Activated CD4-positive, alpha-beta memory T cell treated with anti-CD3 and anti-CD28 coated beads for 36 hours (primary cell): ENCODE measurements at places on chromosomes 3 and 15. TPM values are rescaled to one million over a fixed set of nuclear protein-coding genes. Genes with fewer than 3 reads are reported as not detected.

MESP2 gene
- not detected for total RNA-seq

KCNMB2 gene
- total RNA-seq, result not detected

CSPG5 gene
- 0.29 TPM for total RNA-seq

LRRC34 gene
- 2.9 TPM for total RNA-seq

CFAP100 gene
- not detected for total RNA-seq

KLHL40 gene
- not detected for total RNA-seq

TM4SF4 gene
- total RNA-seq, result not detected

BNIP2 gene
- 55.2 TPM for total RNA-seq

GOLGA8H gene
- total RNA-seq, result not detected

MLH1 gene
- total RNA-seq, result 102 TPM

PRTG gene
- total RNA-seq, result not detected

TUBGCP5 gene
- 15.3 TPM for total RNA-seq

ASB14 gene
- total RNA-seq, result not detected

IL17RE gene
- total RNA-seq, result 1.8 TPM

CCDC32 gene
- 28.6 TPM for total RNA-seq

- DNase-seq, result no peak
Observed at GRCh38 chr3:13693441-13693840, 144.5 kb downstream of the FBLN2 start.

DNA sequence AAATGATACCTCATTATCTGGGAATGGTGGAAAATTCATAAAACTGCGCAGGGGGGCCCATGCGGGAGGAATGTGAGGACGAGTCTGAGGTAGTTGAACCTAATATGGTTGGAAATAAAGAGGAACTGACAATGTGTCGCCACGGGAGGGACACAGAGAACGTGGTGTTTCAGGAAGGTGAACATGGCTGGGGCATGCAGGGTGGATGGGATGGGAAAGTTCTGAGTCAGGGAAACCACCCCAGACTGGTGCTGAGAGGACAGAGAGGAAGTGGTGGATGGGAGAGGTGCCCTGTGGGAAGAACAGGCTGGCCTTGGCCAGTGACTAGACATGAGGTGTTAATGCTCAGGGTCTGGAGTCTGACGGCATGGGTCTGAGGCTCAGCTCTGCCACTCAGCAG lies 137.1 kb upstream of the WNT5A start:
- no peak for DNase-seq

GRCh38 chr3:18445401-18446148 lies 20.4 kb upstream of the SATB1 start:
- DNase-seq, result peak; percentile 80

- no peak for DNase-seq
Observed at GRCh38 chr15:87528873-87529272, 727.7 kb downstream of the NTRK3 start.

DNA sequence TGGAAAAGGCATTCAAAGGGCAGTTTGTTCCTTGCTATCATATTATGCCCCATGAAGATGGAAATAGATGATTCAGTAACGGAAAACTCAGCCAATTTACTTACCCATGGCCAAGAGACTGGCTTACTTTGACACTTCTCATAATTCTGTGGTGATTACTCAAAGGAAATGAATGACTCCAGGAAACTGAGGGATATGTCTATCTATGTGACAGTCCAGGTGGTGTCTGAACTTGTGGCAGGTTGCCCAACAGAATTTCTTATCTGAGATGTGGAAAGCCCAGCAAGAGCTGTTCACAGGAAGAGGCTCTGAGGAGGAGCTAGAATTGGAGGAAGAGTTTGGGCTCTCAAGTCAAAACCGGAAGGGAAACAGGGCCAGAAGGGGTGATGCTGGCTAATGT lies 91.2 kb downstream of the KCNAB1 start:
- DNase-seq, result no peak

- DNase-seq, result no peak
Observed at GRCh38 chr15:71790081-71790480, 20.3 kb upstream of the NR2E3 start.

DNA sequence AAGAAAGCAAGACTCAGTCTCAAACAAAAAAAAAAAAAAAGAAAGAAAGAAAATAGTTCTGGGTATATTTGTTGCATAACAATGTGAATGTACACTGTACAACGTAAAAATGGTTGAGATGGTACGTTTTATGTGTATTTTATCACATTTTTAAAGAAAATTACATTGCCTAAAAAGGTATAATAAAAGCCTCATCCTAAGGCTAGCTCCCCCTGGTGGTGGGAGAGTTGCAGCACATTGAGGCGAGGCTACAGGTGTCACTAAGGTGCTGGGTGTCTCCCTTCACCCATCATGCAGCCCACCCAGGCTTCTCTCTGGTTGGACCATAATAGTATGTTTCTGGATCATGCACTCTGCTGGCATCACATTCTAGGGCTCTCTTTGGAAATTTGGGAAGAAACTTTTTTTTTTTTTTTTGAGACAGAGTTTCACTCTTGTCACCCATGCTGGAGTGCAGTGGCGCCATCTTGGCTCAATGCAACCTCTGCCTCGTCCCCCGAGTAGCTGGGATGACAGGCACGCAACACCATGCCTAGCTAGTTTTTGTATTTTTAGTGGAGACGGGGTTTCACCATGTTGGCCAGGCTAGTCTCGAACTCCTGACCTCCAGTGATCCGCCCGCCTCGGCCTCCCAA lies 12.4 kb upstream of the RAB11A start:
- DNase-seq, result peak; percentile 85

GRCh38 chr3:197956626-197956988 lies 3.4 kb upstream of the LMLN start:
- no peak for DNase-seq

DNA sequence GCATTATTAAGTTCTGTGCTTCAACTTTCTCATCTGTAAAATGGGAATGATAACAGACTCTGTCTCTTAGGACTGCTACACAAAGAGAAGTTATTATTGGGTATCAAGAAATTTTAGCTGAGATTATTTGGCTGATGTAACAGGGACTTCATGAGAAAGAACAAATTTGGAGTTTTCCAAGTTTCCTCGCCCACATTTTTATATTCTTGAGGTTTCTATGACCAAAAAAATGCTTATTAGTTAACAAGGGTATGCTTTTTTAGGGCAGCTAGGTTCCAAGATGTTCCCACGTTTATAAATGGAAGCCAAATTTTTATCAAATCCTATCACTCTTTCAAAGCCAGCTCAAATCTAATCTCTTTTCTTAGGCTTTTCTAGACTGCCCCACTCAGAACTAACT lies 50.6 kb upstream of the C3orf80 start:
- DNase-seq, result no peak

DNA sequence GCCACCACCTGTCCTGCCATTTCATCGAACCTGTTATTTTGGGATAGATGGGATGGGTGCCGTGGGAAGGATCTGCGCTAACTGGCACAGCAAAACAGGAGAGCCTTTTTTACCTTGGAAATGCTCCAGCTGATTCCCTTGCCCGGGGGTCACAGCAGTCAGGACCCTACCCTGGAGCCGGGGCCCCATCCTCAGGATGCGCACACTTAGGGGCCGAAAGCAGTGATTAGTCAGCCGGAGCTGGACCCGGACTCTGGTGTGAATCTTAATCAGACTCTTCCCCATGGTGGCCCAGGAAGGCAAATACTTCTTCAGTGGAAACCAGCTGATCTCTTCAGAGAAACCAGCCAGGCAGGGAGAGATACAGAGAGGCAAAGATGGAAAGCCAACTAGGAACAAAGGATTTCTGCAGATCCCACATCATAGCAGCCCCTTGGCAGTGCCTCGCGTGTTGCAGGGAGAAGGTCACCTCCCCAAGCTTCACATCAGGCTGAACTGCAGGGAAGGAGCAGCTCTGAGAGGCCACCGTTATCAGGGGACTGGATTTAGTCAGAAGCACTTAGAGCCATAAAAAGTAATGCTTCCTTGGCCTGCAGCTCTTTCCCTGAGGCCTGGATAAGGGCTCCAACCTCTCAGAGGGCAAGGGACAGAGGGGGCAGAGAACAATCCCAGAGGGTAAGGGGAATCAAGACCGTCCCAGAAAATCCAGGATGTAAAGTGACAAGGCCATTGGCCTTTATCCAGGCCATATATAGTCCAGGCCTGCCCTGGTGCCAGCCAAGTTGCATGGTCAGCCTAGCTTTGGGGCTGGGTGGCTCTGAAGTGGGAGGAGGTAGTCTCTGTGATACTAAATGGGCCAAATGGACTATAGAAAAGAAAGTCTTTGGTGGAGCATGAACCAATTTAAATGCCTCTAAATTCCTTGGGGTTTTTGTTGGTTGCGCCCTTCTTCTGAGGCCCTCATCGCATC lies 52.9 kb downstream of the WDR76 start:
- no peak for DNase-seq

DNA sequence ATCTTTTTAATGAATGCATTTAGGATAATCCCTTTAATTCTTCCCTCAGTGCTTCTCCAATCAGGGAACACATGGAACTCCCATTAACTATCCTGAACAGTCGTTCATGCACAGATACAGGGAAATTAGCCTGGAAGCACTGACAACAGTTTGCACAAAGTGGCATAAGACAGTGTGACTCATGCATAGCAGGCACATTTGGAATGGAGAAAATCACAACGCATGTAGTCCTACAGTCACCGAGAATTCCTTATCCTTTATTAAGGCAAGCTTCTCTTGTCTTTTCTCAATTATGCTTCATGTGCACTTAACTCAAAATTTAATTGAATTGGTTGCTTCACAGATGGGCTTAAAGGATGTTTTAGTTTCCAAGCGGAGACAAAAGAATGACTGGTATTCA lies 155.0 kb upstream of the CRBN start:
- no peak for DNase-seq

GRCh38 chr15:69524814-69525213 lies 72.2 kb downstream of the RPLP1 start:
- no peak for DNase-seq

DNA sequence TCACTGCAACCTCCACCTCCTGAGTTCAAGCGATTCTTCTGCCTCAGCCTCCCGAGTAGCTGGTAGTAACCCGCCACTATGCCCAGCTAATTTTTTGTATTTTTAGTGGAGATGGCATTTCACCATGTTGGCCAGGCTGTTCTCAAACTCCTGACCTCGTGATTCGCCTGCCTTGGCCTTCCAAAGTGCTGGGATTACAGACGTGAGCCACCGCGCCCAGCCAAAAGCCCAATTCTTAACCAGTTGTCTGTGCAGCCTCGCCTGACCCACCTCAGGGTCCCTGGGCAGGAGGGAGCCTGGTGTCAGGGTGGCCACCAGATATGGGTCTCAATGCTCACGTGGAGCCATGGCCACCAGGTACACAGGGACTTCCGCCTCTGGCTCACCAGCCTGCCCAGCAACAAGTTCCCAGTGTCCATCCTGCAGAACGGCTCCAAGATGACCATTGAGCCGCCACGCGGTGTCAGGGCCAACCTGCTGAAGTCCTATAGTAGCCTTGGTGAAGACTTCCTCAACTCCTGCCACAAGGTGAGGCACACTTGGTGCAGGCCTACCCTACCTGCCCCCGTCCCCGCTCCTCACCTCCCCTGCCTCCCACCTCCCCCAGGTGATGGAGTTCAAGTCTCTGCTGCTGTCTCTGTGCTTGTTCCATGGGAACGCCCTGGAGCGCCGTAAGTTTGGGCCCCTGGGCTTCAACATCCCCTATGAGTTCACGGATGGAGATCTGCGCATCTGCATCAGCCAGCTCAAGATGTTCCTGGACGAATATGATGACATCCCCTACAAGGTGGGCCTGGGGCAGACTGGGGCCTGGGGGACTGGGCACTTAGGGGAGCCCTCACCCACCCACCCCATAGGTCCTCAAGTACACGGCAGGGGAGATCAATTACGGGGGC lies 48.6 kb downstream of the SEMA3G start:
- no peak for DNase-seq

GRCh38 chr15:65773386-65774111 lies 18.5 kb downstream of the DENND4A start:
- peak; percentile 52 for DNase-seq

GRCh38 chr3:172253200-172253599 lies 195.1 kb downstream of the GHSR start:
- DNase-seq, result no peak

DNA sequence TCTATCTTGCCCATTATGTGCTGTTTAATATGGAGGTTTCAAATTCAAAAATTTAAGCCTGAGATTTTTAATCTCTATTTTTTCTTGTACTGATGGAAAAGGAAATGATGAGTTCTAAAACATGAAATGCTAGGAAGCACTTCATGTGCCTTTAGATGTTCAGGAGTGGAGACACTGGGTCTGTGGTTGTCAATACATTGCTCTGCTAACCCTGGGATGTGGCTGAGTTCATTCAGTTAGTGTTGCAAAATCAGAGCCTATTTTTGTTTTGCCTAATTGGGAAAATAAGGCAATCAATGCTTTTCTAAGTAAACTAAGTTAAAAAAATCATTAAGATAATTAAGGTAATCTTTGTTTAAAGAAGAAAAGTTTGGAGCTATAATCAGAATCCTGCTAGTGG lies 83.1 kb downstream of the DIPK2A start:
- no peak for DNase-seq

- DNase-seq, result peak; percentile 26
Observed at GRCh38 chr3:151328298-151328995, 902 bp downstream of the P2RY13 start.

- DNase-seq, result no peak
Observed at GRCh38 chr3:20105513-20106280, 65.5 kb downstream of the KAT2B start.

- no peak for DNase-seq
Observed at GRCh38 chr3:2535206-2535605, 436.5 kb downstream of the CNTN4 start.

- no peak for DNase-seq
Observed at GRCh38 chr3:183144363-183144762, 18.2 kb downstream of the LAMP3 start.

DNA sequence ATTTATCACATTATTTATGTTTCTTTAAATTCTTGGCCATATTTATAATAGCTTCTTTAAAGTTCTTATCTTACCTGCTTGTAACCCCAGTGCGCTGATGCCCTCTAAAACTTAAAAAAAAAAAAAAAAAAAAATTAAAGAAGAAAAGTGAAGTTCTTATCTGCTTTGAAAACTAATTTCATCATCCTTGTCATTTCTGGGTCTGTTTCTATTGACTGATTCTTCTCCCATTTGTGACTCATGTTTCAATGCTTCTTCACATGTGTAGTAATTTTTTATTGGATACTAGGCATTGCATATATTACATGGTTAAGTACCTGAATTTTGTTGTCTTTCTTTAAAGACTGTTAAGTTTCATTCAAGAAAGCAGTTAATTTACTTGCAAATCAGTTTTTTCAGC lies 3.4 kb upstream of the SEC22A start:
- no peak for DNase-seq

GRCh38 chr3:184037816-184038215 lies 6.3 kb downstream of the HTR3D start:
- no peak for DNase-seq

GRCh38 chr3:58055314-58055713 lies 47.1 kb downstream of the FLNB start:
- no peak for DNase-seq

- DNase-seq, result no peak
Observed at GRCh38 chr3:153180860-153181372, 18.9 kb downstream of the RAP2B start.

GRCh38 chr3:177714945-177715344 lies 517.7 kb upstream of the TBL1XR1 start:
- no peak for DNase-seq
